ENCODE measurements at places on chromosomes 11 and 22.

DNA sequence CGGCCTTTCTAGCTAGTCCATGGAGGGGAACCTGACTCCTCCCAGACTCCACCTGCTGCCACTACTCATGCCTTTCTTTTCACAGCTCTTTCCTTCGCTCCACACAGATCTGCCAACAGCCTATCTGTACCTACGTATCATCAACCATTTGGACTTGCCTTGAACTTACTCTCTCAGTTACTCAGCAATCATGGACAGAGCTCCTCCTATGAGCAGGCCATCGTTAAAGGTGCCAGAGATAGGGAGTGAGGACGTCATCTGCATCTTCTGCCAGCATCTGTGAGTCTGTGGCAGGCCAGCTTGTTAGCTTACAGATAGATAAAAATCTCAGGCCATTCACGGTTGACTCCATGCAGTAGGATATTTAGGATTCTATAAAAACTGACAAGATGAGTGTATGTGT lies 162.9 kb upstream of the ZBED5 start:
- DNase-seq, result no peak

DNA sequence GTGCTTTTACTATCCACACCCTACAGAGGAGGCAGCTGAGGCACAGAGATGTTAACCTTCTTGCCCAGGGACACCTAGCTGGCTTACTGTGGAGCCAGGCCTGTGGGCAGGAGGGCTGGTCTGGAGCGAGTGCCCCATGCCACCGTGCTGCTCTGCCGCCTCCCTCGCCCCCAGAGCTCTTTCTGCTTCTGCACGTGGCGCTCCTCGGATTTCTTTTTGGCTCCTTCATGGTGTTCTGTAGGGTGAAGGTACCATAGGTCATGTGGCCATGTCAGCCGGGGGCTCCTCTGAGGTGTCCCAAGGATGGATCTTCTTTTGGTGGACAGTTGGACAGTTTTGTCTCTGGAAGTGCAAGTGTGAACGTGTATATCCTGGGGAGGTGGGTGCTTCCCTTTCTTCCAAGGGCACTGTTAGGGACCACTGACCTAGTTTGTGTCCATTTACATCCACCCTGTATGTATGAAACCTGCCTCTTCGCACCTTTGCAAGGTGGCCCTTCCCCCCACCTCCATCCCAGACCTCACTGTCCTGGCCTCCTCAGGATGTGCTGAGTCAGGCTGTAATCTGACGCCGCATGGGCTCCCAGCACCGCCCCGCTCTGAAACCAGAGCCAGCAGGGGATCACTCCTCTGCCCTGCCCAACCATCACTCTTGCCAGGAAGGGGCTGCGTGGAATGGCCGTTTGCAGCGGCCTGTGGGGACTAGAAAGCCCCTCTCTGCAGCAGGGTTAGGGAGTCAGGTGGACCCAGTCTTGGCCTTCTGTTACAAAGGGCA lies 31.7 kb downstream of the POLR3H start:
- no peak for DNase-seq

DNA sequence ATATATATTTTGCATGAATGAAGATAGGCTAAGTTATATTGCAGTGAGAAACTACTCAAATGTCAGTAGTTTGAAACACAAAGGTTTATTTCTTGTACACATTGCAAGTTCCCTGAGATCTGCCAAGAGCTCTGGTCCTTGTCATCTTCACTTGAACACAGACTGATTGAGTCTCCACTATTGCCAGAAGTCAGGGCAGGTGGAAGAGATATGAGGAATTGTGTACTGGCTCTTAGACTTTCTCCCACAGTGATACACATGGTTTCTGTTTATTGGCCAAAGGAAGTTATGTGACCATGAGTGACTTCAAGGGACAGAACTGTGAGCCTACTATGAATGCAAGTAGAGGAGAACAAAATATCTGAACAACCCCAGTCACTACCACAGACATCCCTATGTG lies 44.2 kb downstream of the PPFIBP2 start:
- DNase-seq, result no peak

DNA sequence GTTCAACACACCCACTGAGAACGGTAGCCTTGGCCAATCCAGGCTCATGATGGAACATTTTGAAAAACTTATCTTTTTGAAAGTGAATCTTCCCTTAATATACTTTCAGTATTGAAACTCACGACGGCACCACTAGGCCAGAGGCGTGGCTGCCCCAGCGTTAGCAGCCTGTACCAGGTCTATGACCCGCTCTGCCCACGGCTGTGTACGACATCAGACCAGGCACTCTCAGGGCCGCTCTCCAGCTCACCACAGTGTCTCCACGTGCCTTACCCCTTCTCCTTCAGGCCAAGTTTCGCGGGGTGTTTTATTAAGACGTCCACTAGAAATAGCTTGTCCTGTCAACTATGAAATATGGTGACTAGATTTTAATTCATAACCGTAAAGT lies 31.2 kb downstream of the ALG12 start:
- DNase-seq, result no peak

DNA sequence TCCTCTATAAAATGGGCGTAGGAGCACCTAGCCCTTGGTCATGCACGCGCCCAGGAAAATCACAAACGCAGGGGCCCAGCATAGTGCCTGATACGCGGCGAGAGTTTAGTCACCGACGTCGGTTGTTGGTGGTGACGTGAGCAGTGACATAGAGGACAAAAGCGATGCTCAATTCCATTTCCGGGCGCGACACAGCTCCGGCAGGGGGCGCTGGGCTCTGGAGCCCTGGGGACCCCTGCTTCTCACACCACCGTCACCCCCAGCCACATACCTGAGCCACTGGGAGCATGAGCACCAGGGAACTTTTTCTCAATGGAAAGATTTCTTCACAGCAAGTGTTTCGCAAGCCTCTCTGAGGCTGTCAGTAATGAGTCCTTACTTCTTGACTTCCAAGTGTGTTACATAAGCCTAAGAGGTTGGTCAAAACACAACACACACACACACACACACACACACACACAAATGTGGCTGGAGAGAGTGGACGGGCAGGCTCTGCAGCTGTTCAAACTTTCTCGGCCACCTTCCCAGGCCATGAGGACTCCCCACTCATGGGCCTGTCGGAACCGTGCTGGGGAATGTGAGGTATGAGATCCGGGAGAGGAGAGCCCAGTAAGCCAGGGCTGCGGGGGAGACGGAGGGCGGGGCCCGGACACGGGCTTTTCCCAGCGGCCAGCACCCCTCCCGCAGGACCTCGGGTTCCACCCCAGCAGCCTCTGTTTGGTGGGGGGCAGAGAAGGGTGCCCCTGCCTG lies 36.9 kb upstream of the LINC01488 start:
- no peak for DNase-seq

GRCh38 chr22:48055827-48056226 lies 1293.4 kb downstream of the TBC1D22A start:
- DNase-seq, result no peak

GRCh38 chr11:108370990-108371389 lies 96.3 kb downstream of the C11orf65 start:
- no peak for DNase-seq
